Panc1 (cell line): ENCODE measurements at places on chromosomes 5 and 9.

GRCh38 chr9:85172001-85172978 lies 502.8 kb downstream of the NTRK2 start:
- no peak for DNase-seq

DNA sequence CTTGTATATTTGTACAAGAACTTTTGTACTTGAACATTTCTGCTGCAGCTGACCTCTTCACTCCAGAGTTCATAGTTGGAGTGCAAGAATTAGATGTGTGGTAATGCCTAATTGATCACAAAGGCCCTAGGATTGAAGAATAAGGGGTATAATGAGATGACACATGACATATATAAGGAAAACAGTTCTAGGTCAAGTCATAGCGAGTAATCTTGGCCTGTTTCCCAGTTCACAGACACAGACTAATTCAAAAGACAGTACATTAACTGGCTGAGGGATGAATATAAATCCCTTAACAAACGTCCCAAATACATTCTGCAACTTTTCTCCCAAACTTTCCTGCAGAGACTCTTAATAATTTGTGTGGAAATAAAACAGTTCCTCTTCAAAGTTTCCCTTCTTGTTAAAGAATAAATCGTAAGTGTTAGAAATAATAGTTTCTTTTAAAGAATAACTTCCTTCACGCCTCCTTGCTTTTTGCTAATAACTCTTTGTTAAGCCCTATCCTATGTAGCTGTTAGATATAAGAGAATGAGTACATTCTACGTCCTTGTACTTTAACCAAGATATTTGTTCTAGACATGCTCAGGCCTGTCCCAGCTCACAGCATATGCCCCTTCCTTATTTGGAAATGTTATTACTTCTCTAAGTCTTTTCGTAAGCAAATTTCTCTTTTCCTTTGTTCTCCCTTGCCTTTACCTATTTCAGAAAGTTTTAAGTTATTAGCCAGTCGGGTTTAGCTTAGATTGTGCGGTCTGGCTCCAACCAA lies 556.4 kb upstream of the CTNND2 start:
- DNase-seq: no peak

DNA sequence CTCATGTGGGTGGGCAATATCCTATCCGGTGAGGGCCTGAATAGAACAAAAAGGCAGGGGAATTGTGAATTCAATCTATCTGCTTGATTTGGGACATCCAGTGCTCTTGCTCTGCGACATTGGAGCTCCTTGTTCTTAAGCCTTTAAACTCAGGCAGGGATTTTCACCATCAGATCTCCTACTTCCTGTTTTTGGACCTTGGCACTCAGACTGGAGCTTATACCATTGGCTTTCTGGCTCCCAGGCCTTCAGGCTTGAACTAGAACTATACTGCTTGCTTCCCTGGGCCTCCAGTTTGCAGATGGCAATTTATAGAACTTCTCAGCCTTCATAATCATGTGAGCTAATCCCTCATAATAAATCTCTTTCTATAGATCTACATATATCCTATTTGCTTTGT lies 134.3 kb upstream of the CLINT1 start:
- DNase-seq: no peak

DNA sequence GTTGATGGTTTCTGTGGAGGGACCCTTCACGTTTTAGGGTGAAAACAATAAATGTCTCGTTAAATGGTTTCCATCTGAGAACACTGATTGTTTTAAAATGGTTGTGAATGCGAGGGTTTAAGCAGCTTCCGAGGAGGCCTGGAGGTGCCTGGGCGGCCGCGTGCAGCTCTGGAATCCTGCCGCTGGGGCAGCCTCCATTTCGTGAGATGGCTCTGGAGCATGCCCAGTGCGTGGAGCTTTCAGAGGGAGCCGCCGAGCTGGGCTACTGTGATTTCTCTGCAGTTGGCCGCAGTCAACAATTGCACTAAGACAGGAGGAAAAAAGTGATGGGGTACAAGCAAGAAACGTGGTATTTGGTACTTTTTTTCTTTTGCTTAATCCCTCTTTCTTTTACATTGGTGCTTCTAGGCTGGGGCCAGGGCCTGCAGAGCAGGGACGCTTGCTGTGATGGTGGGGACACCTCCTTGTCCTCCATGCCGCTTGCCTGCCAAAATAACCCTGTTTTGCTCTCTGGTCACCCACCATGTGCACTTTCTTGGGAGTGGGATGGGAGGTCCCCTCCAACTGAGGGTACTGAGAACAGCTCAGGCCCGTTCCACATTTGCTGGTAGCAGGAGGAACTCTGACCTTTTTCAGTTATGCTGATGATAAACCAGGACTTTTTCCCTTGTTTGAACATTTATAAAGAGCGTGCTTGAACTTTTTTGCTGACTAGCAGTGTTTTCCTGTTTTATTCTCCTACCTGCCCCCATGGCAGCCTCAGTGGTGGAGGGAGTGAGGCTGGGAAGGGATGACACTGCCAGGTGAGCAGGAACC lies 47.1 kb downstream of the EHMT1 start:
- DNase-seq: no peak

DNA sequence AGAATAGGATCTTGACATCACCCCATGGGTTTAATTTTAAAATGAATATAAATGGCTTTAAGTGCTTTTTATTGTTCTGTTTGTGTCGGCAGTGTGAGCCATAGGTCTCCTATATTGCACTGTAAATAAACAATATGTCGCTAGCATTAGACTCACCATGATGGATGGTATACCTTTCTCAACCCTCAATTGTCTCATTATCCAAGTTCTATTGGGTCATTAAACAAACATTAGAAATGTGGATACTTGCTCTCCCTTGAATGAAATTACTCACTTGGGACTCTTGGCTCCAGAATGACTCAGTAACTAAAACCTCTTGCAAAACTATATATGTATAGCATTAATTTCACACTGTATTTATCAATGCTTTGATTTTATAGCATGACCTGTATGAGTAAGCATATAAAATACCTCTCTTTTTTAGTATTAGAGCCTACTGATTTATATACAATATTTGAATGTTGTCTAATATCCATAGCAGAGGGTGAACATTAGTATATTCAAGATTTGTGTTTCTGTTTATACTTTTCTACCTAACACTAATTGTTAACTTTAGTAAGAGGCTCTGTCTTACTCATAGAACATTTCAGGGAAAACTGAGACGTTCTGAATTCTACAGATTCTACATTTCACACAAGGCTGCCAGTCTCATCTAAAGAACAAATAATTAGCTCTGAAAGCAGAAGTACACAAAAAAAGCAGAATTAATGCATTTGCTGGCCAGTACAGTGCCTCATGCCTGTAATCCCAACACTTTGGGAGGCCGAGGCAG lies 303.8 kb upstream of the PRR16 start:
- no peak for DNase-seq

- no peak for DNase-seq
These were observed 366.0 kb downstream of the BRINP1 start for GRCh38 chr9:119003201-119003611.

GRCh38 chr9:130996676-130997394 lies 12.1 kb upstream of the LAMC3 start:
- no peak for DNase-seq

- no peak for DNase-seq
These were observed 66.5 kb upstream of the SMIM15 start for GRCh38 chr5:61228691-61229280.

- no peak for DNase-seq
These were observed 8.9 kb downstream of the CERCAM start for GRCh38 chr9:128429513-128430086.

GRCh38 chr5:1827025-1827885 lies 26.0 kb downstream of the NDUFS6 start:
- no peak for DNase-seq
